ENCODE measurements at places on chromosomes 2 and 18. TPM values are rescaled to one million over a fixed set of nuclear protein-coding genes. Genes with fewer than 3 reads are reported as not detected.

The FRZB gene
- total RNA-seq, result not detected

The ELOA2 gene
- not detected for total RNA-seq

The LCT gene
- total RNA-seq, result not detected

The LIPG gene
- total RNA-seq, result 0.39 TPM

The CKAP2L gene
- total RNA-seq, result 4.9 TPM

The SFTPB gene
- total RNA-seq, result not detected

The GALR1 gene
- total RNA-seq, result not detected

The TUBB8B gene
- total RNA-seq, result not detected

The FEV gene
- total RNA-seq, result not detected

The NBAS gene
- total RNA-seq, result 88.7 TPM

The TMEM37 gene
- total RNA-seq, result under 0.01 TPM

The RAX gene
- total RNA-seq, result not detected

The SIX3 gene
- not detected for total RNA-seq

The TRABD2A gene
- 0.54 TPM for total RNA-seq

The UGT1A10 gene
- total RNA-seq, result not detected

The LAPTM4A gene
- 316 TPM for total RNA-seq

The KCNG2 gene
- not detected for total RNA-seq

The PROM2 gene
- total RNA-seq, result 101 TPM
